Renal pelvis (tissue), 12 donors: ENCODE measurements at places on chromosomes 7 and 10.

- no peak for DNase-seq
Observed at GRCh38 chr7:23907012-23907411, 197.0 kb downstream of the STK31 start.

GRCh38 chr7:80253237-80253636 is 118.6 kb downstream of the GNAI1 start:
- DNase-seq, result no peak

GRCh38 chr10:118956802-118957442 is 72.6 kb upstream of the NANOS1 start:
- DNase-seq, result no peak

- no peak for DNase-seq
Observed at GRCh38 chr7:41574377-41574776, 128.5 kb downstream of the INHBA start.

- DNase-seq, result no peak
Observed at GRCh38 chr7:133429371-133429770, 176.5 kb downstream of the EXOC4 start.
